Caco-2 (cell line): ENCODE measurements at places on chromosomes 7 and 10. TPM values are rescaled to one million over a fixed set of nuclear protein-coding genes. Genes with fewer than 3 reads are reported as not detected.

- H3K27me3 ChIP-seq: no peaks in the 10 kb centered on the region
- no peaks in the 10 kb centered on the region for H3K36me3 ChIP-seq
- H3K4me3 ChIP-seq: no peak overlapping the region
These were observed 79.0 kb downstream of the ARL4A start for GRCh38 chr7:12766416-12766815.

GRCh38 chr10:22243321-22243720 lies 25.5 kb upstream of the EBLN1 start:
- H3K27ac ChIP-seq: no peak overlapping the region
- H3K4me1 ChIP-seq: peaks cover 12% of the 10 kb centered on the region
- DNase-seq: no peak
- no peaks in the 10 kb centered on the region for H3K36me3 ChIP-seq
- H3K27me3 ChIP-seq: no peaks in the 10 kb centered on the region

DNA sequence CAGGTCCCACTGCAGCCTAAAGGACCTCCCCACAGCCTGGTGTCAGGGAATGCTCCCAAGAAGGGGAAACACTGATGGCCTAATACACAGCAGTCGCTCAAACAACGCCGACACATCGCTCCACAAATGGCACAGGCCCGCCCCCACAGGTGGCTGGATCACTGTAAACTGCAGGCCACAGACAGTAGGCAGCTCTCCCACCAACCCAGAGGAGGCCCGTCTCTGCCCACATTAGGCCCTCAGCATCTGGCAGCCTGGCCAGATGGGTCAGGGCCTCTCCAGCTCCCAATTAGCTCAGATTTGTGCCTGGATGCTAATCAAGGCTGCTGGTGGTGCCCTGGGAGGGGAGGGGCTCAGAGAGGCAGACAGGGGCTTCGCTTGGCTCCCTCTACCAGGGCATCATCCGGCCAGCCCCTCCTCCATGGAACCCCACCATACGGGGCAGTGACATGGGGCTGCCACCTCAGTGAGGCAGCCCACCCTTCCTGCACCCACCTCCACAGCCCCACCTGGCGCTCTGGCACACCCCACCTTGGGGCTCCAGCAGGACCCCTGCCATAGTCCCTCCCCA lies 42.7 kb downstream of the CAMK2B start:
- no peak for DNase-seq
- no peak overlapping the region for H3K27ac ChIP-seq
- H3K4me3 ChIP-seq: no peak overlapping the region
- no peaks in the 10 kb centered on the region for H3K4me1 ChIP-seq
- no peaks in the 10 kb centered on the region for H3K36me3 ChIP-seq
- no peaks in the 10 kb centered on the region for H3K27me3 ChIP-seq

- H3K4me3 ChIP-seq: no peak overlapping the region
- no peaks in the 10 kb centered on the region for H3K27me3 ChIP-seq
- no peak for DNase-seq
- no peaks in the 10 kb centered on the region for H3K4me1 ChIP-seq
- no peak overlapping the region for H3K27ac ChIP-seq
These were observed 176.5 kb downstream of the SUGCT start for GRCh38 chr7:40311307-40311706.

- no peaks in the 10 kb centered on the region for H3K4me1 ChIP-seq
- no peak overlapping the region for H3K4me3 ChIP-seq
- no peaks in the 10 kb centered on the region for H3K36me3 ChIP-seq
- no peak for DNase-seq
- no peaks in the 10 kb centered on the region for H3K27me3 ChIP-seq
- H3K27ac ChIP-seq: no peak overlapping the region
These were observed 174.8 kb upstream of the GPR26 start for GRCh38 chr10:123491364-123491763.

DNA sequence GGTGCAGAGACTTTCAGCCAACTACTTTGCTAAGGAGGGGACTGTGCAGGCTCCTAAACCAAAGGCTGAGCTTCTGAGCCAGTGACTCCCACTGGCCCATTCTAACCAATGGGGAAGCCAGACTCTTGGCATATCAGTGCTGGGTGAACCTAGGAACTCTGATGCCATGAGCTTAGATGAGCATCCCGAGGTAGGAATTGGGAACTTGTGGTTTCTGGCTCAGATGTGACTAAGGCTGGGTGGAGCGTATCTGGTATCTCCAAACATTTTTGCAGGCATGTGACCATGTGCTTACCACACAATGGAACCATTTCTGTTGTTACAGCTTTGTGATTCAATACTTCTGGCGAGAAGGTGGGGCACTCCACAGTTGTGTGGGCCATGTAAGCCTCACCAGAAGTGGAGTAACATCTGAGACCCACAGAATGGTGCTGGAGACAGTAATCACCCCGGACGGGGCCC lies 2.5 kb upstream of the AVPI1 start:
- no peak overlapping the region for H3K27ac ChIP-seq
- no peak for DNase-seq
- no peak overlapping the region for H3K4me3 ChIP-seq
- H3K36me3 ChIP-seq: no peaks in the 10 kb centered on the region
- H3K4me1 ChIP-seq: peaks cover 24% of the 10 kb centered on the region

SPDYE11 gene
- not detected in 2 replicates for total RNA-seq

ANAPC16 gene
- 134 and 144 TPM in 2 replicates for total RNA-seq
